Temporal lobe (tissue), 4 donors: ENCODE measurements at places on chromosomes 16 and 17. TPM values are rescaled to one million over a fixed set of nuclear protein-coding genes. Genes with fewer than 3 reads are reported as not detected.

ICAM2 gene
- 7.1 TPM for total RNA-seq

NHLRC4 gene
- total RNA-seq, result 0.25 TPM

CA4 gene
- total RNA-seq, result 2.5 TPM

NHERF1 gene
- total RNA-seq, result 6.9 TPM

SLC52A1 gene
- not detected for total RNA-seq
